ENCODE measurements at places on chromosomes 13 and 19. TPM values are rescaled to one million over a fixed set of nuclear protein-coding genes. Genes with fewer than 3 reads are reported as not detected.

GRCh38 chr19:13937479-13938300, 527 bp downstream of the PODNL1 start:
- peaks cover 6% of the 10 kb centered on the region for H3K4me1 ChIP-seq
- H3K27me3 ChIP-seq = no peaks in the 10 kb centered on the region

DNA sequence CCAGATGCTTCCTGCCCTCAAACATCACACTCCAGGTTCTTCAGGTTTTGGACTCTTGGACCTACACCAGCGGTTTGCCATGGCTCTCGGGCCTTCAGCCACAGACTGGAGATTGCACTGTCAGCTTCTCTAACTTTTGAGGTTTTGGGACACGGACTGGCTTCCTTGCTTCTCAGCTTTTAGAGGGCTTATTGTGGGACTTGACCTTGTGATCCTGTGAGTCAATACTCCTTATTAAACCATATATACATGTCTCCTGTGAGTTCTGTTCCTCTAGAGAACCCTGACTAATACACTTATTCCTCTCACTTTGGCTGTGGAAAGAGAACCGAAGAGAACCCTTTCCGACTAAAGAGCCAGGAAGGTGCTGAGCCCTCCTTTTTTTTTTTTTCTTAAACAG, 53.6 kb downstream of the LMO7 start:
- H3K4me1 ChIP-seq = peaks cover 12% of the 10 kb centered on the region
- H3K4me3 ChIP-seq = no peak overlapping the region
- no peak overlapping the region for H3K27ac ChIP-seq
- no peak for DNase-seq

DNA sequence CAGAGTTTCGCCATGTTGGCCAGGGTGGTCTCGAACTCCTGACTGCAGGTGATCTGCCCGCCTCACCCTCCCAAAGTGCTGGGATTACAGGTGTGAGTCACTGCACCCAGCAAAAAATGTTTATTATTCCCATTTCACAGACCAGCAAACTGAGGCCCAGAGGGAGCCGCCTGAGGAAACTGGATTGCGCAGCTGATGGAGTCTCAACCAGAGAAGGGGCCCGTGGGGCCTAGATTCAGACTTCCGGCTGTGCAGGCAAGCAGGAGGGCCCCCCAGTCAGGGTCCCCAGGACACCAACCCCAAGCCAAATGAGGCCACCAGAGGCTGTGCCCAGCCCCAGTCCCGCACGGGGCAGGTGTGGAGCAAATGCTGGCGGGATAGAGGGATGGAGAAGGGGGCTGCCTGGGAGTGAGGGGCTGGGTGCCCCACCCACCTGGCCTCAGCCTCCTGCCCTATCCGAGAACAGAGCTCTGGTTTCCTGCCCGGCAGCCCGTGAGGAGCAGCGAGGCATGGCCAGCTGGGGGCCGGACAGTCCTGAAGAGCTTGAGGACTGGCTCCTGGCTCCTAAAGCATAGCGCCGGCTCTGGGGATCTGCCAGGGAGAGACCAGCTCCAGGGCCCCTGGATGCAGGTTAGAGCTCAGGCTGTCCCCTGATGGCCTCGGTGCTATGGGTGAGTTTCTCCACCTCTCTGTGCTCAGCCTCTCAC, 22.0 kb downstream of the MISP start:
- no peak overlapping the region for H3K4me3 ChIP-seq
- H3K4me1 ChIP-seq = no peaks in the 10 kb centered on the region
- DNase-seq = no peak
- H3K27ac ChIP-seq = no peak overlapping the region
- H3K36me3 ChIP-seq = no peaks in the 10 kb centered on the region

Gene KLK3
- not detected for total RNA-seq

Gene TEAD2
- 19.2 TPM for total RNA-seq
